ENCODE measurements at places on chromosomes 2 and 18. TPM values are rescaled to one million over a fixed set of nuclear protein-coding genes. Genes with fewer than 3 reads are reported as not detected.

DNA sequence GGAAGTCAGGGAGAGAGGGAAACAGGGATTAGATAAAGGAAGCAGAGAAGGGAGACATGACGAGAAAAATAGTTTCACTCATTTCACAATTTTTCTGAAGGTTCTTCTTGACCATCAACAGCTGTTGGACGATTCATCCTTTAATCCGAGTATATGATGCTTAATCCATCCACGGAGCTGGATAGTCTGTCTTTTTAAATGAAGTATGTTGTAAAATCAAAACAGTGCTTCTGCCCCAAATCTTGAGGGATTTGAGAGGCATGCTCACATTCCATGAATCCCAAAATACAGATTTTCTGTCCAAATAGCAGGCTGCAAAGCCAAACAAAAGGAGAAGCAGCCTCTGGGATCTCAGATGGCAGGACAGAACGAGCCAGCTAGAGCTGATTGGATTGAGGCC lies 47.5 kb downstream of the EPAS1 start:
- no peaks in the 10 kb centered on the region for H3K27me3 ChIP-seq
- peaks cover 3% of the 10 kb centered on the region for H3K4me1 ChIP-seq
- peaks cover 3% of the 10 kb centered on the region for H3K36me3 ChIP-seq
- H3K4me3 ChIP-seq = no peak overlapping the region

- H3K4me1 ChIP-seq = no peaks in the 10 kb centered on the region
- no peaks in the 10 kb centered on the region for H3K27me3 ChIP-seq
- DNase-seq = no peak
- H3K27ac ChIP-seq = no peak overlapping the region
- H3K4me3 ChIP-seq = no peak overlapping the region
- H3K36me3 ChIP-seq = no peaks in the 10 kb centered on the region
Measured at GRCh38 chr2:109500910-109501309, 112.9 kb downstream of the SEPTIN10 start.

- no peaks in the 10 kb centered on the region for H3K27me3 ChIP-seq
- peak overlapping the region; percentile 50 for H3K4me3 ChIP-seq
- DNase-seq = no peak
- no peaks in the 10 kb centered on the region for H3K36me3 ChIP-seq
- H3K27ac ChIP-seq = peak overlapping the region; percentile 59
- H3K4me1 ChIP-seq = no peaks in the 10 kb centered on the region
Measured at GRCh38 chr2:182359027-182359989, 67.5 kb downstream of the PDE1A start.

DNA sequence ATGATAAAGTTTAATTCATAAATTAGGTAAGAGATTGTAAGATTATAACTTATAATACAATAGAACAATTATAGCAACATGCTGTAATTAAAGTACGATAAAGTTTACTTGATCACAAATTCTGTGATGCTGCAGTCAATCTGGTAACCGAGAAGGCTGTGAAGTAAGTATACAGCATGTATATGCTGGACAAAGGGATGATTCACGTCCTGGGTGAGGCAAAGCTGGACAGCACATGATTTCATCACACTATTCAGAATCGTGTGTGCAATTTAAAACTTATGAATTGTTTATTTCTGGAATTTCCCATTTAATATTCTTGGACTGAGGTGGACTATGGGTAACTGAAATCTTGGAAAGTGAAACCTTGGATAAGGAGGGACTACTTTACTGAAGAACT lies 522.2 kb upstream of the CNTNAP5 start:
- H3K27ac ChIP-seq = no peak overlapping the region
- DNase-seq = no peak
- H3K4me1 ChIP-seq = no peaks in the 10 kb centered on the region
- H3K4me3 ChIP-seq = no peak overlapping the region

The DUSP2 gene
- 7.5 TPM for total RNA-seq

The POU3F3 gene
- 0.15 TPM for total RNA-seq

The DAPL1 gene
- not detected for total RNA-seq
